ENCODE measurements at places on chromosomes 16 and 17. TPM values are rescaled to one million over a fixed set of nuclear protein-coding genes. Genes with fewer than 3 reads are reported as not detected.

HIC1 gene
- total RNA-seq, result 12.7 TPM

GRCh38 chr16:86772671-86773353 is 194.5 kb downstream of the FOXL1 start:
- peak; percentile 73 for DNase-seq

DNA sequence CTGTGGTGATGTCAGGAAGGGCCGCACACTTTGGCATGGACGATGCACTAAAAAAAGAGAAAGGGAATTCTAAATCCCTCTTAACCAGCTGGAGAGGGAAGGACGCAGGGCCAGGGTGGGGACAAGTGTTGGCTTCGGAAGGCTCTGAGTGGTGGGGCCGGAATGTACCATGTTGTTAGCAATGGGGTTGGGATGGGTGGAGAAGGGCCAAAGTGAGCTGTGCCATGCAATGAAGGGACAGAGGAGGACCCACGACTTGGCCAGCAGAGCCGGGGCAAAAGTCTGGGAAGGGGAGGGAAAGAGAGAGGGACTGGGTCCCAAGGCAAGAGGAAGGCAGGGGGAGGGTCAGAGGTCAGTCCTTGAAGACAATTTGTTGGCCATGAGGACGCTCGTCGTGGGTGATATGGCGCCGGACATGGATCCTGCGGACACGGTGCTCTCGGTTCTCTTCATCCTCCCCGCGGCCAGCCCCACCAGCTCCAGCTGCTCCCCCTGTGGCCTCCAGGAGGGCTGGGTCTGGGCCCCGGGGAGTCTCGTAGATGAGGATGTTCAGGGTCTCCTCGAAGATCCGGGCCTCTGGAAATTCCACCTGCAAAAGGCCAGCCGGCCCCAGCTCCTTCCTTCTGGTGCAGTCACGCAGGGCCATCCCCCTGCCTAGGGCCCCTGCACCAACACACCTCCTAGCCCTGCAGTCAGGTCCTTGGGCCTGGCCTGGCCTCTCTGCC is 6.4 kb downstream of the ASPHD1 start:
- DNase-seq, result no peak

- DNase-seq, result no peak
Observed at GRCh38 chr16:83732536-83732935, 75.2 kb upstream of the HSBP1 start.

GRCh38 chr16:3879887-3880564 is 487 bp downstream of the CREBBP start:
- DNase-seq, result peak; percentile 59

- no peak for DNase-seq
Observed at GRCh38 chr16:10868596-10869469, 8.2 kb upstream of the CIITA start.

GRCh38 chr17:12830777-12831247 is 41.5 kb downstream of the ARHGAP44 start:
- DNase-seq, result no peak

Measured in breast epithelium (tissue), 4 donors.